ENCODE measurements at places on chromosomes 11 and 22.

GRCh38 chr11:128913806-128914205 lies 22.6 kb downstream of the KCNJ5 start:
- H3K27ac ChIP-seq, result no peak overlapping the region
- peaks cover 5% of the 10 kb centered on the region for H3K36me3 ChIP-seq
- H3K27me3 ChIP-seq, result peaks cover 58% of the 10 kb centered on the region
- DNase-seq, result no peak
- no peaks in the 10 kb centered on the region for H3K4me1 ChIP-seq
- H3K4me3 ChIP-seq, result no peak overlapping the region

GRCh38 chr11:120135838-120136237 lies 2.1 kb downstream of the TRIM29 start:
- H3K27ac ChIP-seq, result no peak overlapping the region
- peaks cover 22% of the 10 kb centered on the region for H3K27me3 ChIP-seq
- H3K4me3 ChIP-seq, result no peak overlapping the region
- H3K4me1 ChIP-seq, result peaks cover 5% of the 10 kb centered on the region
- H3K36me3 ChIP-seq, result no peaks in the 10 kb centered on the region

GRCh38 chr11:116376547-116376946 lies 396.2 kb downstream of the BUD13 start:
- H3K4me1 ChIP-seq, result no peaks in the 10 kb centered on the region
- no peaks in the 10 kb centered on the region for H3K27me3 ChIP-seq
- no peak overlapping the region for H3K4me3 ChIP-seq
- no peaks in the 10 kb centered on the region for H3K36me3 ChIP-seq

DNA sequence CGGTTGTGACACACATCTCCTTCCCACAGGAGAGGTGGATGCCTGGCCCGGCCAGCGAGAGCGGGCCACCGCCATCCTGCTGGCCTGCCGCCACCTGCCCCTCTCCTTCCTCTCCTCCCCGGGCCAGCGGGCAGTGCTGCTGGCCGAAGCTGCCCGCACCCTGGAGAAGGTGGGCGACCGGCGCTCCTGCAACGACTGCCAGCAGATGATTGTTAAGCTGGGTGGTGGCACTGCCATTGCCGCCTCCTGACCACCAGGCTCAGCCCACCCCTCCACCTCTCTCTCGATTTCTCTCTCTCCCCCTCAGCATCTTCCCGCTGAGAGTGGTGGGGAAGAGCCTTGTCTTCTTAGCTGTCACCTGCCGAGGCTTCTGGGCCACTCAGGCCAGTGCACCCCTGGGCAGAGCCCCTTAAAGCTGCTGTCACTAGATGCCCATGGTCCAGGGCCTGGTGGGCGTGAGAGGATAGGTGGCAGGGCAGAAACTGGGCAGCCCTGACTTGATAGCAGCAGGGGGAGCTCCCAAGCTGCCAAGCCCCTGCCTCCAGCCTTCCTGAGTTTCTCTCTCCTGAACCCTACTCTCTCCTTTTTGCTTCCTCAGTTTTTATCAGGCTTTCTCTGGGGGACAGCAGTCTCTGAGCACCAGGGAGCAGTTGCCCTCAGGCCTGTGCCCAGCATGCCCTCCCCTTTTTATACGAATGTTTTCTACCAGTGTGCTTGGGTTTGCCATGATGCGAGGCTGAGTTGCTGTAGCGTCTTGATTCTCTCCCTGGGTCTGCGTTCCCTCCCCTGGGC lies 9.3 kb downstream of the SHISA8 start:
- H3K4me3 ChIP-seq, result no peak overlapping the region
- peaks cover 16% of the 10 kb centered on the region for H3K4me1 ChIP-seq
- no peak for DNase-seq
- H3K27ac ChIP-seq, result no peak overlapping the region
- peaks cover 2% of the 10 kb centered on the region for H3K36me3 ChIP-seq

DNA sequence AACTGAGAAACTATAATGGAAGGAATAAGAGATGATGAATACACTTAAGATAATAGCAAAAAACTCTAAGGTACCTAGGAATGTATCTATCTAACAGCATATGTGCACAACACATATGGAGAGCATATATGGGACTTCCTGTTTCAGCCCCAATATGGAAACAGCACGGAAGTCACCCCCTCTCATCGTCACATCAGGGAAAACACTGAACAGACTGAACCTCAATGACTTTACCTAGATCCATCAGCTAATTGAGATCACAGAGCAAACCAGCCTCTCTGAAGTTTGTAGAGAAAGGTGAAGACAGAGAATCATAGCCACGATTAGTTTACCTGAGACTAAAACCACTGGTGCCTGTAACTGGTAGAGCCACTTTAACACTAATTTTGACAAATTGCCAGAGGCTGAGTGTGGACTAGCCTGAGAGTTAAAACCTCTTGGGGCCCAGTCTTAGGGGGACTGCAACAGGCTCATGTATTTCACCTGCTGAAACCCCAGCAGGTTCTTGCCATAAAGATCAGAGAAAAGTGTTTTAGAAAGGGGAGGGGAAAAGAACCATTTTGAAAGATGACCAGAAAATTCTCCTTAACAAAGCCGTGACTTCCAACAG lies 722.6 kb downstream of the TBC1D22A start:
- H3K4me3 ChIP-seq, result peak overlapping the region; percentile 86
- H3K4me1 ChIP-seq, result peaks cover 9% of the 10 kb centered on the region
- peaks cover 10% of the 10 kb centered on the region for H3K27me3 ChIP-seq
- DNase-seq, result no peak
- no peaks in the 10 kb centered on the region for H3K36me3 ChIP-seq

GRCh38 chr11:119639642-119640205 lies 89.3 kb downstream of the NECTIN1 start:
- H3K36me3 ChIP-seq, result no peaks in the 10 kb centered on the region
- no peak overlapping the region for H3K4me3 ChIP-seq
- peaks cover 2% of the 10 kb centered on the region for H3K4me1 ChIP-seq
- peaks cover 22% of the 10 kb centered on the region for H3K27me3 ChIP-seq
- no peak overlapping the region for H3K27ac ChIP-seq
- DNase-seq, result no peak

DNA sequence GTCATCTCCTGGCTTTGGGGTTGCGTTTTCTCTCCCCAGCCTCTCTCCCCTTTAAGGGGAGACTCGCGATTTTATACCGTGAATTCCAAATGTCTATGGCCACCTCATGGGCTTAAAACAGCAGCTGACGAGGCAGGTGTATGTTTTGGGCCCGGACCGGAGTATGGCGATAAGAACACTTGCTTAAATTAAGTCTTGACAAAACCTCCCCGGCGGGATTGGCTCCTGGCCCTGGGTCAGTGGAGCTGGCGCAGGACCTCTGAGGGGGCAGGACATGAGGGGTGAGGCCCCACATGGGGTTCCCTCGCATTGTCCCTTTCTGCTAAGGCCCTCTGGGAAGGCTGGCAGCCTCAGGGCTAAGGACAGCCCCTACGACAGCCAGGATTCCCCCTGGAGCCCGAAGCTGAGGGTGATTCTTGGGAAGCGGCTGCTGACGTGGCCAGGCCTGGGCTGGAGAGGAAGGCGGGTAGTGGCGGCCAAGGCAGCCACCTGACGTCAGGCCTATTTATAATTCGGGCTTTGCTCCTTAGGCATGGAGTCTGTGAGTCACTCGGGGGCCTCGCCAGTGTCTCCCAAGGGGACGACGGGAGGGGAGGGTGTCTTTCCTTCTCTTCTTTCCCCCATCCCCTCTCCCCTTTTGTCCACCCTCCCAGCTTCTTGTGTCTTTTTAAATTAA lies 12.7 kb downstream of the MYO18B start:
- no peaks in the 10 kb centered on the region for H3K36me3 ChIP-seq
- peaks cover 5% of the 10 kb centered on the region for H3K4me1 ChIP-seq

DNA sequence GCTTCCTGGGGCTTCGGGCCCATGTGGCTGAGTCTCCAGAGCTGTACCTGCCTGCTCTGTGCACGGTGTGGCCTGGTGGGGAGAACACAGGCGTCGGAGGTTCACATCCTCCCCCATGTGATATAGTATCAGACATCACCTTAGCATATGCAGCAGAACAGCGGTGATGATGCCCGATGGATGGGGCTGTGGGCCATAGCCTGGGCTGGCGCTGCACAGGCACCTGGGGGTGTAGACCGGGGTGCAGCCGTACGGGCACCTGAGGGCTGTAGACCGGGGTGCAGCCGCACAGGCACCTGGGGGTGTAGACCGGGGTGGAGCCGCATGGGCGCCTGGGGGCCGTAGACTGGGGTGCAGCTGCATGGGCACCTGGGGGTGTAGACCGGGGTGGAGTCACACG lies 29.2 kb downstream of the NADSYN1 start:
- H3K27ac ChIP-seq, result no peak overlapping the region
- H3K36me3 ChIP-seq, result peaks cover 29% of the 10 kb centered on the region
- H3K4me1 ChIP-seq, result peaks cover 11% of the 10 kb centered on the region
- no peaks in the 10 kb centered on the region for H3K27me3 ChIP-seq

GRCh38 chr11:75383246-75383645 lies 16.1 kb upstream of the RPS3 start:
- peaks cover 14% of the 10 kb centered on the region for H3K4me1 ChIP-seq
- H3K36me3 ChIP-seq, result no peaks in the 10 kb centered on the region
- peak overlapping the region; percentile 5 for H3K4me3 ChIP-seq
- H3K27me3 ChIP-seq, result no peaks in the 10 kb centered on the region

DNA sequence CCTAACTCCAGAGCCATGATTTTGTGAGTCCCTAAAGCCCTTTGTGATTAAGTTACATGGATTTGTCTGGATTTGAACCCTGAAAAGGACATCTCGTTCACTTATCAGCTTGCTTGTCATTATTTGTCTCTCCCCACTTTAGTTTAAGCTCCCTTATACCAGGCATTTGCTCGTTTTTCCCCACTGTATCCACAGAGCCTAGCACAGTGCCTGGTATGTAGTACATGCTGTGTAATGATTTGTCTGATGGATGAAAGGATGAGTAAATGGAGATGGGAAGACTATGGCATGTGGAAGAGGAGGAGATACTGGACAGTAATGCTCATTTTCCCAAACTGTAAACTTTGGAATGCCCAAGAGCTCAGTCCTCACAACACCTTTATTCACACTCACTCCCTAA lies 9.2 kb upstream of the MCHR1 start:
- no peak overlapping the region for H3K27ac ChIP-seq
- H3K36me3 ChIP-seq, result no peaks in the 10 kb centered on the region
- no peak for DNase-seq
- no peaks in the 10 kb centered on the region for H3K27me3 ChIP-seq
